Pancreas (tissue), 10 donors: ENCODE measurements at places on chromosomes 4 and X. TPM values are rescaled to one million over a fixed set of nuclear protein-coding genes. Genes with fewer than 3 reads are reported as not detected.

DNA sequence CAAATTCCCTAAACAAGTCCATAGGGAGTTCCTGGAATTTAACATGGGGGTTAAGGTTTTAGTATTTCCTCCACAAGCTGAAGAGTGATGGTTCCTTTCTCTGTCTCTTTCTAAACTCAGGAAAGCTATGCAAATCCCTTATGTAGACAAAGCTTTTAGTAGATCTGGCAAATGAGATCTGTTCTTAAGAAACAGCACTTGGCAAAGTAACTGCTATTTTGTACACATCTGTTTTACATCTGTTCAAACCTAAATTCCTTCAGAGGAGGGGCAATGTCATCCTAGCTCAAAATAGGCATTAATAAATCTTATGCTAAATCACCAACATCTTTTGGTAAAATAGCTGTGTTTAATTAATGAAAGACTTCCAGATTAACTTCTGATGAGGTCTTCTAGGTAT lies 137.8 kb upstream of the TBC1D9 start:
- DNase-seq, result no peak

- DNase-seq, result no peak
Observed at GRCh38 chr4:2051086-2051485, 8.0 kb upstream of the NAT8L start.

Gene ATP1B4
- not detected for total RNA-seq

Gene TLR1
- total RNA-seq, result 25.3 TPM

DNA sequence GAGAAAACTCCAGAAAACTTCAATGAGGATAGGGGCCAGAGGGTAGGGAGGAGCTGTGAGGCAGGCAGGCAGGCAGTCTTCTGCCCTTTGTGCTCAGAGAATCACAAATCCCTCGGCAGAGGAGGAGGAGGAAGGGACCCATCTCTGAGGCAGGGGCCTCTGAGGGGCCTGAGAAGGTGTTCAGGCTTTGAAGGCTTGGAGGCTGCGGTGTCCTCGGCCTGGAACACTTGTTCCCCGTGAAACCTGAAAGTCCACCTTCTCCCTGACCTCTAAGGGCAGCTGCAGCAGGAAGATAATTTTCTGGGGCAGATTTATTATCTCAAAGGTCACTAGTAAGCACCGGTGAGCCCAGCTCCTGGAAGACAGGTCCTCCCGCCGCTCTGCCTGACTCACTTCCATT lies 200.3 kb upstream of the BCOR start:
- no peak for DNase-seq

GRCh38 chrX:68940601-68941000 lies 111.8 kb downstream of the EFNB1 start:
- no peak for DNase-seq

DNA sequence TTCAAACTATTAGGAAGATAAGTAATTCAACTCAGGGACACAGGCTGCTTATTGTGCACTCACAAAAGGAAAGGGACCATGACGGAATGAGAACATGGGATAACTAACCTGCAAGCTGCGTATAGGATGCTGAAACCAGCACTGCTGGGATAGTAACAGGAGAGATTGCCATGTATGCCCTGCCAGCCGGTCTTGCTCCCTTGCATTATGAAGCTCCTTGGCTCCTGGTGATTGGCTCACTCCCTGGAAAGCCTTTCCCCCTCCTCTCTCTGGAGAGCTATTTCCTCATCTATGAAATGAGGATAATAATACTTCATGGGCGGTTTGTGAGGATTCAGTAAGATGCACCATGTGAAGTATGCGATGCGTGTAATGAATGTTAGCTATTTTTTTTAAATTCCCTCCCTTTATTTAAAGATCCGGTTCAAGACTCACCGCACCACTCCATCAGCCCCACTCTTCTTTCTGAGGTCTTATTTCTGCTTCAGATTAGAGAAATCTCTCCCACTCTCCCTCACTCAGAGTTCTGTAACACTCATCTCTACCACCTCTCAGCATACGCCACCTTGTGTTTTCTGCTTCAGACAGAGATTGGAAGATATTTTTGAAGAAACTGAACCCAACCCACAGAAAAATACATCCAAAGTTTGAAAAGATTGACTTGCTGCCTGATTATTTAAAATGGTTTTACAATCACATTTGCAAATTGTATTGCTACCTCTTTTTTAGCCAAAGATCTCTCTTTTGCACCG lies 18.4 kb downstream of the MSMO1 start:
- no peak for DNase-seq

- DNase-seq, result no peak
Observed at GRCh38 chr4:15774020-15774420, 4.1 kb upstream of the CD38 start.

GRCh38 chr4:3263876-3264193 lies 14.9 kb downstream of the MSANTD1 start:
- DNase-seq, result no peak

Gene PPP4R3C
- not detected for total RNA-seq

Gene MRPL1
- 8.6 TPM for total RNA-seq

DNA sequence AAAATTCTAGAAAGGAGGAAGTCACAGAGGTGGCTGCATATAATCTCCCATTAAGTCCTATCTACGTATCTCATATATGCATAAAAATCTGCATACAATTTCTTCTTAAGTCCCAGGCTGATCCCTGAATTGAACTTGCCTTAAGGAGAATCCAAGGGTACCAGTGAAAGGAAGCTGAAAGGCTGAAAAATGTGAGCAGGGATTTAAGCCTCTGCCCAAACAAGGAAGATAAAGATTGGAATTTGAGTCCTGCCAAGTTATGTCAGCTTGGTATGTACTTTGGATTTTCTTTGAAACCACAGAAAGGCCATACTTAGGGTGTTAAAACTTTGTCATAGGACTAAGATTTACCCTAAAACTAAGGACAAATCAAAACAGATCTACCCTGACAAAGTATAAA lies 26.5 kb upstream of the GEMIN8 start:
- no peak for DNase-seq

Gene AMTN
- total RNA-seq, result 0.53 TPM

- DNase-seq, result no peak
Observed at GRCh38 chr4:84994280-84994679, 27.8 kb upstream of the WDFY3 start.

GRCh38 chr4:62822306-62822705 lies 1586.9 kb downstream of the TECRL start:
- DNase-seq, result no peak

DNA sequence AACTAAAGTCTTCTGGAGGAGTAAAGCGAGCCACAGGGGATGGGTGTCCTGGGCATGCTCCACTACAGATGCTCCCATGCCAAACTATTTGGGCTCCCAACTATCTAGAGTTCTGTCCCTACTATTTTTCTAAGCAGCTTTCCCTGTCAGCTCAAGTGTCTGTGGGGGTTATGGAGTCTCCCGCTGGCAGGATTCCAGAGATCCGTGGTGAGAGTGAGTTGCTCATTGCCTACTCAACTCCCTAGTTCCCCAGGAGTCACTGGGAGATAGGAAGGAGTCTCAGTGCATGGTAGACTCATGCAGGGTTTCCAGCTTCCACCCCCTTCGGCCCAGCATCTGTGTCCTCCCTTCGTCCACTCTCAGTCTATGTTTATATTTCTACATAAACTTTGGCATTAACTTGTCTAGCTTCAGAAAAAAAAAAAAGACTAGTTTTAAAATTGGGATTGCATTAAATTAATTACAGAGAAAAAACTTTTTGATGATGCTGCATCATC lies 55.1 kb upstream of the INPP4B start:
- DNase-seq, result no peak

Gene TRAM1L1
- 1.4 TPM for total RNA-seq

- DNase-seq, result no peak
Observed at GRCh38 chrX:39974270-39974669, 123.5 kb downstream of the BCOR start.

DNA sequence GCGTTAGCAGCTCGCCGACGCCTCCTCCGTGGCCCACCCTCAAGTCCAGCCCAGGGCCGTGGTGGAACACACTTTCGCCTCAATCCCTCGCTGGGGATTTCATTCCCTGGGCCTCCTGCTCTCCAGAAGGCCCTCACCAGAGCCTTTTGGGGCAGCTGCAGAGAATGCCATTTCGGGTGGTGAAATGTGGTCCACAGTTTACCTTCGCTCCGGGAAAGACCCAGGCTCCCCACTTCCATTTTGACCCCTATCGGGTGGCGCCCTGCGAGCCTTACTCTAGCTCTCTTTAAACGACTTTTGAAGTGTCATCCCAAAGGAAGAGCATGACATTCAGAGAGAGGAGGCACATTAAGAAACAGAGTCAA lies 496 bp downstream of the SH2D1A start:
- no peak for DNase-seq

Gene ZAR1
- total RNA-seq, result not detected

Gene MMRN1
- total RNA-seq, result 5.4 TPM
